ENCODE measurements at places on chromosomes 13 and 19. TPM values are rescaled to one million over a fixed set of nuclear protein-coding genes. Genes with fewer than 3 reads are reported as not detected.
A peak's percentile ranks its signal among the peaks of the same experiment; 100 is the strongest.

DNA sequence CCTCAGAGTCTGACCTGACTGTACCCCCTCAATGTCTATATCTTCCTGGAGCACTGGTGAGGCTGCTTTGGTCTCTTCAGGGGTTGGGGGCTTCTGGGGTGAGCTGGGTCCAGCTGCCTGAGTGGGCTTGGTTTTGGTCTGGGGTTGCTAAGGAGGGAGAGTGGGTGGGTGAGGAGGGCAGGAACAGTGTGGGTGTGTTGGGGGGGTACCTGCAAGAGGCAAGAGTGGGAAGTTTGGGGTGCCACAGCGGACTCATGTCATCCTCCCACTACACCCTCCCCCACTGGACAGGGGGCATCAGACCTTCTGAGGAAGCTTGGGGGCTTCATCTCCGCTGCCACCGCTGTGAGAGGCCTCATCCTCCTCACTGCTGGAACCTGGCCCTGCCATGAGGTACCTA, 13.6 kb downstream of the ZNF575 start:
- no peak for DNase-seq

The CASP14 gene
- total RNA-seq = 3.7 TPM

- peak; percentile 99 for DNase-seq
Observed at GRCh38 chr19:31214086-31214485, 135.2 kb downstream of the TSHZ3 start.

The LAIR1 gene
- total RNA-seq = not detected

The WDR88 gene
- total RNA-seq = not detected

GRCh38 chr13:100115693-100116254, 26.9 kb downstream of the PCCA start:
- DNase-seq = no peak

DNA sequence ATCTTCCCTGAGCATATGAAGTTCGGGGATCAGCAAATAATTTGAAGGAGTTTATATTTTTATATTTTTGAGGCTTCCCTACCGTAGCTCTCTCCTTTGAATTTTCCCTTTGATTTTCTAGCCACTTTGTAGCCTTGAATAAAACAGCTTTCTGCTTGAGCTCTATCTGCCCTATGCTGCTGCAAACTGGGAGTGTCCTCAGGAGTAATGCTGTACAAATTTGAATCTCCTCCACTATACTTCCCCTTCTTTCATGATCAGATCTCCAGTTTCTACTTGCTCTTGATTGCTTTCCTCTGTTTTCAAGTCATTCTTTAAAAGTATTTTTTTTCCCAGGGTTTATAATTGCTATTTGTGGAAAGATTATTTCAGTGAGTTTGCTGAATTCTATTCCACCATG, 14.6 kb downstream of the PDS5B start:
- no peak for DNase-seq

DNA sequence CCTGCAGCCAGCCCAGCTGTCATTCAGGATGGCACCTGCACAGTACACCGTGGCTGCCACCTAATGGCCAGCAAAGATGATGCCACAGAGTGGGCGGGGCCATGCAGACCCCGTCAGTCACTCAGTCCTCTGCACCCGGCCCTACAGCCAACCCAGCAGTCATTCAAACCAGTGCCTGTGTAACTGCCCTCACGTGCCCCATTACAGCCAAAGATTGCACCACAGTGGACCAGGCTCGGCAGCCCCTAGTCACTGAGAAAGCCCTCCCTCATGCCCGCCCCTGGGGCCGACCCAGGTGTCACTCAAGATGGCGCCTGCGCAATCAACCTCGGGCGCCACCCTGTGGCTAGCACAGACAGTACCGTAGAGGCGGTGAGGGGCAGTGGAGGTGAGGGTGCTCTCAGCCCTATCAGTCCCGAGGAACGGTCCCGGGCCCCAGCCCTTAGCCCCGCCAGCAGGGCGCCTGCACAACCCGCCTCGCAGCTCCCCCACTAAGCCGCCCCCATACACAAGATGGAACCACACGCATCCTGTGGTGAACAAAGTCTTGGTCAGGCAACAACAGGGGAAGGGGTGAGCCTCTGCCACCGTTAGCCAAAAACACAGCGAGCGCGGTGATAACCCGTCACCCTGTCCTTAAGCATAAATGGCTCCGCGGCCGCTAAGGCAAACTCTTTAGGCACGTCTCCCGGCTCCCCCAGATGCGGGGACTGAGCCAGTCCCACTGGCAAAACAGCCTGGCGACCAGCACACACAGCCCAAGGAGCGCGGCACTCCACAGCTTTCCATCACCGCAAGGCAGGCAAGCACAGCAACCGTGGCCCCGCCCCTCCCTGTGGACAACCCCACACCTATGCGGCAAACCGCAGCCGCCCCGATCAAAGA, 2.3 kb downstream of the PEG3 start:
- DNase-seq = peak; percentile 2

- DNase-seq = peak; percentile 80
Observed at GRCh38 chr19:17333611-17334413, 843 bp downstream of the ANO8 start.

The PDE4C gene
- not detected for total RNA-seq

GRCh38 chr13:67119481-67119894, 110.6 kb downstream of the PCDH9 start:
- DNase-seq = peak; percentile 85

The ZNF17 gene
- 6.6 TPM for total RNA-seq

The RFPL4AL1 gene
- total RNA-seq = not detected

DNA sequence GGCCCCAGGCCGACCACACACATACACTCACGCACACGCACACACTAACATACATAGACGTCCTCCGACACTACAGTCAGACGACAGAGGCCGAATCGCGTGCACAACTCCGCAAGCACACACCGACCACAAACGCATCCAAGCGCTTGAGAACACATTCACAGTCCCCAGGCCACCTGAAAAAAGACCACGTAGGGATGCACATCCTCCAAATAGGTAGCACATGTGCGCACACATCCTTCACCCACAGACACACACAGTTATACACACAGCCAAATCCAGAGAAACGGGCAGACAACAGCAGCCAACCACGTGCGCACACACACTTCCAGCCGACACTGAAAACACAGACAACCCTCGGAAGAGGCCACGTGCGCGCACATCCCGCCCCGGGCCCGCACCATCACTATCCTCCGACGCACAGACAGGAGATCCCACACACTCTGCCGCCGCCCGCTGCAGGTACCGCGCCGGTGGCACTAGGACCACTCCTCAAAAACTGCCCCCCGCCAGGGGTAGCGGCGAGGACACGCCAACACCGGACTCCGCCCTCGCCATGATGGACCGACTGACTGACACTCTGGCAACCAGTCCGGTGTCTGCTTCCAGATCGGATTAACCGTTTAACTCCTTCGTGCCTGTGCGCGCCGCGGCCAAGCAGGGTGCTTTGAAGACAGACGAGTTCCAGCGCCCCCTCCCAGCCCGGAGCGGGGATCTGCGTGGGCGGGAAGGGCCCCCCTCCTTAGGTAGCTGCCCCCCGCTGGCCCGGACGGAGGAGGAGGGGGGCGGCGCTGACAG, 493 bp upstream of the PDE4A start:
- DNase-seq = peak; percentile 51

DNA sequence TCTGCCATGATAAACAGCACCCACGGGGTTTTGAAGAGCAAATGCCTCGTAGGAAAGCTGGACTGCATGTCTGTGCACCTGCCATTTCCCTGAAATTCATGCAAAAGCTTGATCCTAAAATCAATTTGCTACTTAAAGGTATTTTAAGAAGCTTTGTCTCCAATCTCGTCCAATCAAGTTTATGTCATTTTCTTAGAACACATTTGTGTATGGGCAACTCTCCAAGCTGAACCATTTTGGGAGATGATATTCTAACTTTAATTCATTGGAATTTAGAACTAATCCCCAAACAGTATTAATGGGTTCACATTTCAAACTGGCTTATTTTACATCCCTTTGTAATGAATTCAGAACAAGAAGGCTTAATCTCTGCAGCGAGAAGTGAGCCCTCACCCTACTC, 822 bp downstream of the ADPRHL1 start:
- no peak for DNase-seq
